ENCODE measurements at places on chromosomes 7 and 10.
A peak's percentile ranks its signal among the peaks of the same experiment; 100 is the strongest.

DNA sequence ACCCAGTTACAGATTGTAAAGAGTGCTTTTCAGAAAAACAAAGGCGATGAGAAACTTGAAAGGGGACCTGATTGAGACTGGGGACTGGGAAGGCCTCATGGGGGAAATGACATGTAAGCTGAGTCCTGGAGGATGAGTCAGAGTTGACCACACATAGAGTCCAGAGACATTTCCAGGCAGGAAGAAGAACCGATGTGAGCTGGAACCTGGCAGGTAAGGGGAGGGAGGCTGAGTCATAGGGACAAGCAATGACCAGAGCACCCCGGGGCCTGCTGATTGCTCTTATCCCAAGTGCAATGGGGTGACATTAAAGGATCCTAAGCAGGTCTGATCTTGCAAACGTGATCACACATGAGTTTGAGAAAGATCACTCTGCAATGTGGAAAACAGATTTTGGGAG lies 11.7 kb downstream of the TLL2 start:
- DNase-seq, result no peak

GRCh38 chr7:3162289-3162688 lies 118.6 kb upstream of the CARD11 start:
- peak; percentile 58 for DNase-seq

GRCh38 chr7:135320268-135320667 lies 86.6 kb downstream of the STRA8 start:
- no peak for DNase-seq

GRCh38 chr10:124552691-124553276 lies 91.2 kb downstream of the LHPP start:
- no peak for DNase-seq

GRCh38 chr7:129514683-129515082 lies 12.4 kb downstream of the SMKR1 start:
- no peak for DNase-seq

DNA sequence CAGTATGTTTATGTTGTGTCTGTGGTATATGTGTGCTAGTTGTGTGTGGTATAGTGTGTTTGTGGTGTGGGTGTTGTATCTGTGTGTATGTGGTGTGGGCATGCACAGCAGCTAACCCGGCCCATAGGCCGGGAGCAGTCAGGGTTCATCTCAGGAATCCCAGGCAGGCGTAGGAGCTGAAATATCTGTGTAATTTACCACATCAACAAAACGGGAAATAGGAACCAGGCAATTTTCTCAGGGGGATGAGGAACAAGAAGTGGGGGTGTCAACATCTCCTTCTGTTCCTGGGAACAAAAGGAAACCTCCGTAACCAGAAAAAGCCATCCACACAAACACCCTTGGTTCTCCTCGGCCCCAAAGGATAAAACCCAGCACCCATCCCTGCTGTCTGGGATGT lies 24.5 kb upstream of the ZNF488 start:
- DNase-seq, result no peak

GRCh38 chr10:47418966-47419365 lies 34.9 kb upstream of the ZNF488 start:
- DNase-seq, result no peak

DNA sequence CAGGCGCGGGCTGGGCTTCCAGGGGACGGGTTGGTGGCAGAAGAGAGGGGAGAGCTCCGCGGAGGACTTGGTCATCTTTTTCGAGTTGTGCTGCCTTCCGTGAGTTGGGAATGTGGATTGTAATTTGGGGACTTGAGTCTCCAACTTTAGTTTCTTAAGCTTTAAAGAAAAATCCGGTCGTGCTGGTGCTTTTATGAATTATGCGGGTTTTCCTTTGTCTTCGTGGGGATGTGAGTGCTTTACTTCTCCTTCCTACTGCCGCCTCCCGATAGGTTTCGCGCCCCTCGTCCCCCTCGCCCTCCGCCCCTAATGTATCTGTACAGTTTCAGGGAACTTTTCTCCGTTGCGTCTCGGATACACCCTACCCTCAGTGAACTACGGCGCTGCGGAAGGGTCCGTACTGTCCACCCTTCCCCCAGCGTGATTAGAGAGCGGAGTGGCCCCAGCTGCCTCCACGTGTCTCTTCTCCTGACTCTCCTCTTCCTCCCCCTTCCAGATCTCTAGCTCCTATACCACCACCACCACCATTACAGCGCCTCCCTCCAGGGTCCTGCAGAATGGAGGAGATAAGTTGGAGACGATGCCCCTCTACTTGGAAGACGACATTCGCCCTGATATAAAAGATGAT lies 649 bp downstream of the SCD start:
- DNase-seq, result peak; percentile 36

DNA sequence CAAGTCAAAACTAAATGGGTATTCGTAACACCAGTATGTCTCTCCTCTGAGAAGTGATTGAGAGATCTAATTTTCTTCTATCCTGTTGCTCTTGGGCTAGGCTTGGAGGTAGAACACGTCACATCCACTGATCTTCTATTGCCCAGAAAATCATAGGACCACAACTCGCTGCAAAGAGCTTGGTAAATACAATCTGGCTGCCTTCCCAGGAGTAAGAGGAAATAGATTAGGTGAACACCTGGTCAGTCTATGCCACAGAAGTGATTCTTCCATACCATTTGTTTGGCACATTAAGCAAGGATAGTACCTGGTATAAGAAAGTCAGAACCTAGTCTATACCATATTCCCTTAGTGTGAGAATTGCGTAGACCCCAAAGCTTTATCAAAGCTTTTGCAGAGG lies 129.3 kb upstream of the PHYHIPL start:
- no peak for DNase-seq

DNA sequence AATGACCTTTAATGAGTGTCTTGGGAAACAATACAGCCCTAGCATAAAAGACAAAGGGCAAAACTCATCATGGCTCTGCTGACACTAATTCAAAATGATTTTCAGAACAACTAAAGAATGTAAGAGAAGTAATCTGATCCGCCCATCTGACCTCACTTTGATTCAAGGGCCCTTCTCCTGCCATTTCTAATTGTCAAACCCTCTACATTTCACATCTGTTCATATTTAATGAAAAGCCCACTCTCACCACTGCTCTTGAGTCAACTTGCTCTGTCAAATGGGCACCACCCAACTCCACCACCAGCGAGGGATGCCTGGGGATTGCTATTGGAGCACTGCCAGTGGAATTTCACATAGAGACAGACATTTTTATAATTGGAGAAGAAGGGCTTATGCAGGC lies 639.2 kb downstream of the KCNMA1 start:
- no peak for DNase-seq

DNA sequence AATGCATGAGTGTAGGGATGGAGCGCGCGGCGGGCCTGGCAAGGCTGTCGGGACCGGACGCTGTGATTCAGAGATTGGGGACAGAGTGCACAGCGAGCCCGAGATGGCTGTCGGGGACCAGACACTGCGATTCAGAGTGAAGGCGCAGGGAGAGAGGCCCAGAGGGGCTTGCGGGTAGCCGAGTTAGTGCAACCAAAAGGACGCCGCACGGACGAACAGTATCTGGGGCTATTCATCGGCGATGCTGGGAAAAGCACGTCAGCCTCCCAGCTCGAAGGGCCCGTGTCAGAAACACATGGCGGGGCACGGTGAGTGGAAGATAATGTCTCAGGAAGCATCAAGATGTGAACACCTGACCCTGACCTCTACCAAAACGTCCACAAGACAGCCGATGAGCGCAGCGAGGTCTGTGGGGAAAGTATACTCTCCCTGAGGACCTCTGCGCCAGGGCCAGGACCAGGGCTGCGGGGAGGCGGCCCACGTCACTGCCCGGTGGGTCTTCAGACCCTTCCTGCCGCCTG lies 215.8 kb downstream of the ZMYND11 start:
- no peak for DNase-seq

DNA sequence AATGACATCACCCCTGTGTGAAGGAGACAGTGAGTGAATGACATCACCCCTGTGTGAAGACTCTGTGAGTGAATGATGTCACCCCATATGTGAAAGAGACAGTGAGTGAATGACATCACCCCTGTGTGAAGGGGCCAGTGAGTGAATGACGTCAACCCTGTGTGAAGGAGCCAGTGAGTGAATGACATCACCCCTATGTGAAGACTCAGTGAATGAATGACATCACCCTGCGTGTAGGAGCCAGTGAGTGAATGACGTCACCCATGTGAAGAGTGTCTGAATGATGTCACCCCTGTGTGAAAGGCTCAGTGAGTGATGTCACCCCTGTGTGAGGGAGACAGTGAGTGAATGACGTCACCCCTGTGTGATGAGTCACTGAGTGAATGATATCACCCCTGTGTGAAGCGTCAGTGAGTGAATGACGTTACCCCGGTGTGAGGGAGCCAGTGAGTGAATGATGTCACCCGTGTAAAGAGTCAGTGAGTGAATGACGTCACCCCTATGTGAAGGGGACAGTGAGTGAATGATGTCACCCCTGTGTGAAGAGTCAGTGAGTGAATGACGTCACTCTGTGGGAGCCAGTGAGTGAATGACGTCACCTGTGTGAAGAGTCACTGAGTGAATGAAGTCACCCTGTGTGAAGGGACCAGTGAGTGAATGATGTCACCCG lies 478.1 kb downstream of the PTPRN2 start:
- no peak for DNase-seq

DNA sequence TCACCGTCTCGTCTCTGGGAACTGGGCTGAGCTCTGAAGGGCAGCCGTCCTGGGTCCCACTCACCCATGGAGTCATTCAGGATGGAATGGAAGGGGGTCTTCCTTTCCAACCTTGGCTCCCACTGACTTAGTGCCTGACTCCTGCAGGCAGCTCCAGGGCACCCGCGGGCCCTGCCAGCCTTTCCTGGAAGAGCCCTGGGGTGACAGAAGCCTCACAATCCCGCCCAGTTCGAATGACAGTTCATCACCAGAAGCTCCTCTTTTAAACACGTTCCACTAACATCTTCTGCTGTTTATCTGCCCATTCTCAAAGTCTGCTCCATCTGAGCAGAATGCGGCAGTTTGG lies 110.6 kb downstream of the TNS3 start:
- no peak for DNase-seq

DNA sequence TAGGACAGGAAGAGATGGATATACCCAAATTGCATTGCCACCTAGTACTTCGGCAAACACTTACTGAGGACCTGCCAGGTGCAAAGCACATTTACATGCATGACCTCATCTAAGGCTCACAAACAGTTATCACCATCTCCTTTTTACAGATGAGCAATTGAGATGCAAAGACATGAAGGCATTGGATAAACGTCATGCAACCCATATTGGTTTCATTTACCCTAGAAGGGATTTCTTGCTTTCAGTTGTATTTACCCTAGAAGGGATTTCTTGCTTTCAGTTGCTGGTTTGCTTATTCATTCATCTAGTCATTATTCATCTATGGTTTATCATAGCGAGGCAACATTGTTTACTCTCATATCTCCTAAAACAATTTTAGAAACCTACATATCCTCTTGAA lies 52.2 kb downstream of the STEAP1B start:
- no peak for DNase-seq

DNA sequence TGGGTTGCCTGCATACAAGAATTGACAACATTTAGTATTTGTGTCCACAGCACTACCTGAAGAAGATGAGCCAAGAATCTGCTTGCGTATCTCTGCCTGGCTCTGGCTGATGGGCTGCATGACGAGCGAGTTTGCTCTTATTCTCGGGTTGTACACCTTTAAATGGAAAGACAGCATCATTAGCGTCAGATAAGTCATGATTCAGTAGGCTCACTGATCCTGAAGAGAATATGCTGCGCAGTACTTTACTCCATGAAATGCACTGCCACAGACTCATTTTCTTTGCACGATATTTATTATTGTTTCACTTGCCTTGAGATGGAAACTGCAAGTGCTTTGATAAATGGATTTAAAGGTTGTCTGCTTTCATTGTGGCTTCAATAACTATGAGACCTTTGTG lies 28.6 kb downstream of the DHX32 start:
- no peak for DNase-seq
